ENCODE measurements at places on chromosomes 16 and 17. TPM values are rescaled to one million over a fixed set of nuclear protein-coding genes. Genes with fewer than 3 reads are reported as not detected.

The HS3ST3B1 gene
- total RNA-seq, result 14.2 TPM

The CARHSP1 gene
- 208 TPM for total RNA-seq

The DOC2B gene
- total RNA-seq, result 0.14 TPM

The GNG13 gene
- total RNA-seq, result not detected

DNA sequence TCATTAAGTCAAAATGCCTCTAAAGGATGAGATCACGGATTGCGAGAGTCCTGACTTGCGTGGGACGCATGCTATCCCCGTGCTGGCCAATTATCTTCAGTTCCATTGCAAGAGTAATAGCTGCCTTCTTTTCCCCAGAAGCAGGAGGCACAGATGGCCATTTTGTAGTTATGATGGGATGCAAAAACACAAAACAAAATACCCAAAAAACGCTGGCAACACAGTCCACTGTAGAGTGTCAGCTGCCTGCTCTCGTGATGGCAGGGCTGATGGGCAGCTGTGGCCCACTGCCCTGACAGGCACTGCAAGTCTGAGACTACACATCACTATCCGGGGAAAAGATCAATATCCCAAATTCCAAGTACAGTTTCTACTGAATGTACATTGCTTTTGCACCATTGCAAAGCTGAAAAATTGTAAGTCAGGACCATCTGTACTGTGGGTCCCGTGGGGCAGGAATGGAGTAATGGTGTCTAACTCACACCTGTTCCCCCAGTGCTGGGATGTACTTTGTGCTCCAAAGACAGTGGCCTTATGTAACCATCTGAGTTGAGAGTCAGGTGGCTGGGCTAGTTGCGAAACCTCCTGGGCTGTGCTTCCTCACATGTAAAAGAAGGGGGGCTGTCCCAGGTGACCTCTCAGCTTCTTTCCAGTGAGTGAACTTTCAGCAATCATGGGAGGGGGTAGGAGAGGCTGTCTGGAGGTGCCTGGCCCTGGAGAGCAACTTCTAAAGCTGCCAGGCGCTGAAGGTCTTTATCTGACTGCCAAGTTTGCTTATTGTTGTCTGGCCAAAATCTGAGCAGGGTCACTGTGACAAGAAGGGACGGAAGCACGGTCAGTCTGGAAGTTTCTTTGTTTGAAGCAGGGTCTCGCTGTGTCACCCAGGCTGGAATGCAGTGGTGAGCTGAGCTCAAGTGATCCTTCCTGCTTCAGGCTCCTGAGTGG, 4.7 kb downstream of the SLC47A1 start:
- no peak for DNase-seq

- no peak for DNase-seq
These were observed 1.5 kb upstream of the CLDN7 start for GRCh38 chr17:7263801-7264078.

GRCh38 chr17:6159541-6160231, 89.5 kb downstream of the WSCD1 start:
- DNase-seq, result no peak

- peak; percentile 16 for DNase-seq
These were observed 25.9 kb upstream of the PHB1 start for GRCh38 chr17:49440581-49440980.

GRCh38 chr16:17301593-17302135, 169.1 kb downstream of the XYLT1 start:
- no peak for DNase-seq

GRCh38 chr17:39194985-39195524, 2.4 kb downstream of the CACNB1 start:
- no peak for DNase-seq

DNA sequence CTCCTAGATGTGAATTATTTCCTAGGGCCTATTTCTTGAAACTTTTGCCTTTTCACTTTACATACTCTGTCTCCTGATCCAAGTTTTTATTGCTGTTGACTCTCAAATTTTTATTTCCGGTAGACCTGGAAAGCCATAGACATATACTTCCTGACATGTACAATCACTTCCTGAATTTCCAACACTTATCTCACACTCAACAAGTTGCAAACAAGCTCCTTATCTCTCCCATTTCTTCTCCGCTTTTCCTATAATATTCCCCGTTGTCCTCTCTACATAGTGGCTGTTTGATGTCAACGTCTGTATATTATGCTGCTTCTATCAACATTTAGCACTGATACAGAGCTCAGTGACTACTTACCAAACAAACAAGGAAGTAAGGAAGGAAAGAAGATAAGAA, 59.3 kb downstream of the IKZF3 start:
- no peak for DNase-seq

GRCh38 chr17:36149296-36149820, 27.1 kb downstream of the TBC1D3B start:
- DNase-seq, result peak; percentile 70

DNA sequence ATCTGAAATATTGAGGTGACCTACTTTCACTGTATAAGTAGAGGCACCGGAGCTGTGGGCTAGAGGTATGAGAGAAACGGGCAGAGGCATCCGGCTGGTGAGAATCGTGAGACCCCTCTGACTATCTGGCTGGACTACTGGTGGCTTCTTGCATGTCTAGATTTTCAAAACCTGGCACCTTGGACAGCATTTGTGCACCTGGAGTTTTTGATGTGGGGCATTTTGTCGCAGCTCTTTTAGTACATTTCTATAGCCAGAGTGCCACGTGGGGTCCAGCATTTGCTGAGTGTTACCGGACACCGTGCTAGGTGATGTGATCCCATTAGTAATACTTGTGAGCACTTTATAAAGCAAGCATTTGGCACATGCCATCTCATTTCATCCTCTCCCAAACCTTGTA, 32.6 kb upstream of the SHISA9 start:
- no peak for DNase-seq

- no peak for DNase-seq
These were observed 178.1 kb downstream of the TOX3 start for GRCh38 chr16:52368859-52369258.

DNA sequence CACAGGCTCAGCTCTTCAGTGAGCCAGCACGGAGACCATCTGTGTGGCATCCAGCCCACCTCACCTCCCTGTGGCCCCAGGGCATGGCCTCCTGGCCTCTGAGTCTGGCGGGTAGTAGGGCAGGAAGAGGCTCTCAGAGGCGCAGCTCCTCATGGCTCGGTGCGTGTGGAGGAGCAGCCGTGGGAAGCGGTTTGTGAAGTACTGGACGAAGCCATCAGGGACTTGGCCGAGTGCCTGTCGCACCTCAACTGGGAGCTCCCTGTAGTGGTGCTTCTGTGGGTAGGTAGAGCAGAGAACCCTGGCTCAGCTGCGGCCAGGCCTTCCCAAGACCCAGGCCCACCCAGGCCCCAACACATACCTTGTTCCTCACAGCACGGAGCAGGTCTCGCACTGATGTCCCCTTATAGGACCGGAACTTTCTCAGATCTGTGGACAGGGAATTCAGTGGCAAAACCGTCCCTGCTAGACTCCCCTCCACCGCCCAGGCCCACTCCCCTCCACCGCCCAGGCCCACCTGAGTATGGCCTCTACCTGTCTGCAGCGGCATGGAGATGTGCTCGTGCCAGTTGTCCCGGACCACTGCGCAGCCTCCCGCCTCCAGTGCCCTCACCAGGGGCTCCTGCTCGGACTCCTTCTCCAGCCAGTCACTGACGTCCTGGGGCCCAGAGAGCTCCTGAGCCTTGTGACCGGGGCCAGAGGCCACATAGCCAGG, 12.2 kb downstream of the PLK1 start:
- no peak for DNase-seq

Measured in A172 (cell line).